ENCODE measurements at places on chromosomes 11 and 22.

GRCh38 chr11:14390669-14391068 lies 31.7 kb upstream of the RRAS2 start:
- no peak for DNase-seq

DNA sequence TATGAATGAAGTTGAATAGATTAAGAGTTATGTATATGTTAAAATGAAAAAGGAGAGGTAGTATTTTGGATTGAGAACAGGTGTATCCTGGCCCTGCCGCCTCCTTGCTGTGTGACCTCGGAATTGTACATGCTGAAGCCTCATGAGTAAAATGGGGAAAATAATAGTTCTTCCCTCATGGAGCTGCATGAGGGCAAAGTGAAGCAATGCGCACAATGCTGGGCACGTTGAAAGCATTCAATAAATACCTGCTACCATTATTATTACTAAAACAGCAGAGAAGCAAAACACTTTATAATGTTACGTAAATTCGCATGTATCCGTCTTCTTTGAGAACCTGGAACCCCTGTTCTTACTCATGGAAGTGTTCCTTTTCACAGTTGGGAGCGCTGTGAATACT lies 5.7 kb downstream of the AMOTL1 start:
- no peak for DNase-seq

GRCh38 chr11:6203327-6203726 lies 2.0 kb upstream of the C11orf42 start:
- no peak for DNase-seq

- no peak for DNase-seq
These were observed 94.3 kb upstream of the BMAL1 start for GRCh38 chr11:13183094-13183825.

- DNase-seq: no peak
These were observed 164.3 kb downstream of the AASDHPPT start for GRCh38 chr11:106241601-106242257.

DNA sequence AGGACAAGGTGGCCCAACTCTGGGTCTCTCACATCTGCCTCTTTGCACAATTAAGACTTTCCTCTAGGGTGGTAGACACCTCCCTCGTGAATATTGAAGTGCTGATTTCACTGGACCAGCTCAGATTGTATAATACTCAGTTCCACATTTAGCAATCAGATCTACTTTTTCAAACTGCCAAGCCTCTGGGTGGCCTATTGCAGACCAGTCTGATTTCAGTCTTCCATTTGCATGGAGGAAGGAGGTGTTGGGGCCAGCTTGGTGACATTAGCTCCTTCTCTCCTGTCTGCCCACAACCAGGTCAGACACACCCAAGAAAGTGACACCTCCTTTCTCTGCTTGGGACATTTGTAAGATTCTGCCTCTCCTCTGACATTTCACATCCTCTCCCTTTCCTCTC lies 78.2 kb downstream of the PPFIBP2 start:
- no peak for DNase-seq

DNA sequence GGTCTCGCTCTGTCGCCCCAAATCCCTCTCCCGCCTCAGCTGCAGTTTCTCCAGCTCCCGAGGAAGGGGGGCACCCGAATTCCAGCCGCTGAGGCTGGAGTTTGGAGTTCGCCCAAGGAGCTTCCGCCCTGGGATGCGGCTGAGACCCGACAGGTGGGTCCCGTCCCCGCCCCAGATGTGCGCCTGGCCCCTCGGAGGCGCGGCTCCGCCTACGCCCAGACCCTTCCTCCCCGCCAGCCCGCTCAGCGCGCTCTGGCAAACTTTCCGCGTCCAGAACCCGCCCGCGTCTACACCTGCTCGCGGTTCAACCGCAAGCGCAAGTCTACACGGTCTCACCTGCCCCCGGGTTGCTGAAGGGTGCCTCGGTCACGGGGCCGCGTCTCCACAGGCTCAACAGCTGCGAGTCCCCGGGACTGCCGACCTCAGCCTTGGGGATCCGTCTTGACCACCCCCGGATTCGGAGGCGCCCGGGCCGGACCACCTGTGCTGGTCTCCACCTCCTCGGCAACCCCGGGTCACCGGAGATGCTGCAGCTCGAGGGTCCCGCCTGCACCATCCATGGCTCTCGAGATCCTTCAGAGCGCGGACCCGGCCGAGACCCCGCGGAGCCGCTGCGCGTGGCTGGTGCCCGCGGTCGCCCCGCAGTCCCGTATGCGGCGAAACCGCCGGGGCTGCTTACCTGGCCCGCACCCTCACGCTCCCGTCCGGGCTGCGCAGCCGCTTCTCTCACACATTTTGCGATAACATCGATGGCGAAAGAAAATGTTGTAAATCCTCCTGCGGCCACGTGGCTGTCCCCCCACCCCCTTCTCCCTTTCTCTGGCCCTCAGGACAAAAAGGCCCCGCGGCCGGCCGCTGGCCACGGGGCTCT lies 63.6 kb downstream of the NFAM1 start:
- DNase-seq: no peak

DNA sequence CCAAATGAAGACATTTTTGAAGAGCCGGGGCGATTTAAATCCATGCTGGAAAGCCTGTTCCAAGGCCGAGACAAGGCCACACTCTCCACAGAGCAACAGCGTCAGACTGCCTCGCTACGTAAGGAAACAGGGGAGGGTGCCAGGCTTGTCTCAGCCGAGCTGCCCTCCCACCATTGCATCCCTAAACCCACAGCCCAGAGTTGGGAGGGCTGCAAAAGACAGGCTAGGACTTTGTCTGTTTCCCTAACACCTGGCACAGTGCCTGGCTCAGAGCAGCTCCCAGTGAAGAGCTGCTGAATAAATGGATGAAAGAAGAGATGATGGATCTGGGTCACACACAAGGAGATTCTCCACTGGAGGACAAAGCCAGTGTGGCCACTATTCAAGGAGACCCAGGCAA lies 51.3 kb upstream of the SCUBE2 start:
- no peak for DNase-seq

DNA sequence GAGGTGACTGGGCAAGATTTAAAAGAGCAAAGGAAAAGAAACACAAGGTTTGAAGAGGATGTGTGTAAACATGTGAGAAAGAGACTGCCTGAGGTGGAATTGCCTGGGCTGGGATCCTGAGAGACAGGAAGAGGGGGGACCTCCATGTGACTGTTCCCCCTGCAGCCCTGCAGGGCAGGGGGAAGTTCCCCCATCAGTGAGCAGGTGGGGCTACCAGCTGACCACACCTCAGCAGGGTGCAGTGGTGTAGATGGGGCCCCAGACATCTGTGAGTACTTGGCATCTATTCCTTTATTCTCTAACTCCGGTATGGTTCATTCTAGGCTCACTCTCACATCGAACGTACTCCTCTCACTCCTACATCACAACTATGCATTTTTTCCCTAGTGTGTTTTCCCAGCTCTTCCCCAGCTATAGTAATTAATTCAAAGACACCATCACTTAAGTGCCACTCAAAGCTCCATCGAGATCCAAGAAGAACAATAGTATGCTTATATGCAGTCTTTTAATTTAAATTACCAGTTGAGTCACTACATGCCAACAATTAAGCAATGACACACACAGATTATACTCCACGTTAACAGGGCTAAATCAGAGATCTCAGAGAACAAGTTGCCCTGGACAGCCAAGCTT lies 42.7 kb downstream of the LGR4 start:
- DNase-seq: no peak

DNA sequence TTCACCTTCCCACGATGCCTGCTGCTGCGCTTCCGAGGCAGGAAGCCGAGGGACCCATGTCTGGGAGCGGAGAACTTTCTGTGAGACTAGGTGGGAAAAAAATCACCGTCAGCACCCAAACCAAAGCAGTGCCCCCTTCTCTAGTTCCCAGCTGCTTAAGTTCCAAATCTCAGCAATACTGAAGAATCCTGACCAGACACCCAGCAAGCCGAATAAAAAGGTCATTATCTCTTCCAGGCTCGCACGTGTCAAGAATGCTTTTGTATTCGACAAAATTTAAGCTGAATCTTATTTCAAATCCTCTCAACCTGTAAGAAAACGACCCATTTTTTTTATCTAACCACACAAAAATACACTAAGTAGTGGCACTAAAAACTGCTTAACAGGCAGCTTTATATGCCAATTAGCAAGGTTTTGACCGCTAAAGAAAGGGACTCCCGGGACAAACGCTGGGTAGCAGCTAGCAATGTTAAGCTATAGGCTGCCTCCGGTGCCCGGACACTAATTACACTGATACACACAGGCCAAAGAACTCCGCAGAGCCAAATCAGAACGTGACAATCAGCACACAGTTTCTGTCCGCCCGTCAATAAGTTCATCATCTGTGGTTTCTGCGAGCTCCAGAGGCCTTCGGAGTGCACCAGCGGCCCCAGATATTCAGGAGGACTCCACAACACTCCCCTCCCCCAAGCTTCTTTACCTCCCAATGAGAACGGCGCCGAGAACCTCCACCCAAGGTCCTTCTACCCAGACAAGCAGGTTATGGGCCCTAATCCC lies 728 bp downstream of the RPL3 start:
- DNase-seq: no peak

- no peak for DNase-seq
These were observed 88.4 kb downstream of the PDE2A start for GRCh38 chr11:72585762-72586311.

DNA sequence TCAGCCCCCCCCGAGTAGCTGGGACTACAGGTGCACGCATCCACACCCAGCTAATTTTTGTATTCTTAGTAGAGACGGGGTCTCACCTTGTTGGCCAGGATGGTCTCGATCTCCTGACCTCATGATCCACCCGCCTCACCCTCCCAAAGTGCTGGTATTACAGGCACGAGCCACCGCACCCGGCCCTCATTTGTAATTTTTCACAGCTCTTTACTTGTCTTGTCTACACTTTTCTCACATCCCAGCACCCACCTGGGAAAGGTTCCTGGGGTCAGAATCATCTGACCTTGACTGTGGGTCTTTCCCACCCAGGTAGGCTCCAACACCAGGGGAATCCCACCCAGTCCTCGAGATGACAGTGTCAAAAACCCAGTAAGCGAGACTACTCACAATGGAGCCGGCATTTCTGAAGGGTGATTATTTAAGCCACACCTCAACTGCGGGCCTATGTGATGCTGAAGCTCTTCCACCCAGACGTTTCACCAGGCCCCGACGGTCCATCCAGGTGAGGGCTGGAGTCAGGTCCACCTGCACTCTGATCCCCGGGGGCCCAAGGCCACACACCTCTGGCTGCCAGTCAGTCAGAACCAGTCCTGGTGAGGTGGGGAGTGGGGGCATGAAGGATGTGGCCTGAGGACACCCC lies 23.4 kb downstream of the CELSR1 start:
- no peak for DNase-seq

- no peak for DNase-seq
These were observed 134.2 kb upstream of the NECTIN1 start for GRCh38 chr11:119863236-119863635.

GRCh38 chr22:50089682-50090411 lies at the start of gene MOV10L1:
MOV10L1 (plus strand) TSS chr22:50090006; CDS start chr22:50090089, 83 bp downstream.
- no peak for DNase-seq

DNA sequence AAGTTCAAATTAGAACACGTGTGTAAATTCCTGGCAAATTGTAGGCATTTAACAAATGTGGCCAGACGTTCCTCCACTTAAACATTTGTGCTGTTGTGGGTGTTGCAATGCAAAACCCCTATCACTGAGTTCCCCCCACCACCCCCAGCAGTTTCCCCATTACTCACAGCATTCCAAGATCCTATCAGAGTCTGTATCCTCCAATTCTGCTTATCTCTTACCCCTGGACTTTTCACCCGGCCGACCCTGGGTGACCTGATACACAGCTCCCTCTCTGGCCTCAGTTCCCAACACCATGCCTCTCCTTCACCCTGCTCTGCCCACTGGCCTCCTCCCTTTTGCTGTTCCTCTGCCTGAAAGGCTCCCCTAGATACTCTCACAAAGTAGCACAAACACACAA lies 31.4 kb upstream of the AQP11 start:
- no peak for DNase-seq

- DNase-seq: no peak
These were observed 4.2 kb downstream of the SLC17A6 start for GRCh38 chr11:22342211-22343031.

- DNase-seq: no peak
These were observed 16.0 kb downstream of the NTM start for GRCh38 chr11:131386408-131386807.

GRCh38 chr22:35337932-35338331 lies 38.2 kb downstream of the TOM1 start:
- no peak for DNase-seq

GRCh38 chr22:18970176-18970947 lies 34.3 kb upstream of the PRODH start:
- no peak for DNase-seq

- no peak for DNase-seq
These were observed 51.0 kb upstream of the CARS1 start for GRCh38 chr11:3108183-3108721.

DNA sequence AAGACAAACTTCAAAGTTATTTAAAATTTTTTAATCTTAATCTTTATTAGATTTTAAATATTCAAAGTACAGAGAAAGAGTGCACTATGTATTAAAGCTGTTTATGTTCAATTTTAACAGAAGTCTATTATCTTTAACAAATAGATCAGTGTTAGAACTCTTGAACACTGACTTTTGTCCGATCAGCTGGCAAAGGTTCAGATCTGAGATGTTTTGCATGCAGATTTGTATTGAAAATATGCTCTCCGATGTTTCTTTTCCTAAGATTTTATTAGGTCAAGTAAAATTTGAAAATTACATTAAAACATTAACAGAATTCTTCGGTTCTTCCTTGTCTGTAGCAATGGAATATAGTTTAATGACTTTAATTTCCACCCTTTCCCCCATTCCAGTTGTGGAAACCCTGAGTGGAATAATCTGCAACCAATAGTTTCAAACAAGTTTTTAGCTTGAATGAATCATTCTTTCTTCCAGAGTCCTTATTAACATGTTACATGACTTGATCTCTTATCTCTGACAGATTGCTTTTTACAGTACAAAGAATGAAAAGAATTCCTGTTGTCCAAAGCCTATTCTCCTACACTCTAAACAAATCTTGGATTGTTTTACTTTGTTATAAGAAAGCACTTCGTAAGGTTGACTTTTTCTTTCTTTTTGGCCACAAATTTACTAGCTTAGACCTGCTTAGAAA lies 11.4 kb upstream of the TCP11L1 start:
- no peak for DNase-seq

DNA sequence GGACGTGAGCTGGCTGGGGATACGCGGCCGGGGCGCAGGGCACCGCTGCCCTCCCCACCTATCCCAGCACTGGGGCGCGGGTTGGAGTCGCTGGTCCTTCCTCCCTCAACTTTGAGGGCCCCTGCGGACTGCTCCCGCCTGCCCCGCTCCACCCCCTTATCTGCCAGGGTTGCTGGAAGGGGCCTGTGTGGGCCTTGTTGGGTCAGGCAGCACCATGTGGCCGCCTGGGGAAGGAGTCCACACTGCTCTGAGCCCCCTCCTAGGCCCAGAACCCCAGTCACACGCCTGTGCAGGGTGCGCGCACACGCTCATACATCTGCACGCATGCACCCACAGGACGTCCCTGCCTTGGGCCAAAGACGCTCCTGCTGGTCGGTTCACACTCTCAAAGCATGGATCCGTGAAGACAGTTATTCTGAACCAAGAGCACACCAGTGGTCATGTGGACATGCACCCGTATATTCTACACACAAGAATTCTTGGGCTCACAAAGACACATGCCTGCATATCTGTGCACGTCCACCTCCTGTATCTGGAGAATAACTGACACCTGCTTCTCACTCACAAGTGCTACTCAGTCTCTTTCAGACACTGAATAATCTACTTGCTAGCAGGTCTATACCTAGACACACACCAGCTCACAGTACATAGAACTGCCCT lies 710 bp downstream of the TUB start:
- no peak for DNase-seq
